IMR-90 (cell line): ENCODE measurements at places on chromosomes 4 and X. TPM values are rescaled to one million over a fixed set of nuclear protein-coding genes. Genes with fewer than 3 reads are reported as not detected.

GRCh38 chr4:78566834-78567499 lies 15.4 kb downstream of the ANXA3 start:
- no peak for DNase-seq

DNA sequence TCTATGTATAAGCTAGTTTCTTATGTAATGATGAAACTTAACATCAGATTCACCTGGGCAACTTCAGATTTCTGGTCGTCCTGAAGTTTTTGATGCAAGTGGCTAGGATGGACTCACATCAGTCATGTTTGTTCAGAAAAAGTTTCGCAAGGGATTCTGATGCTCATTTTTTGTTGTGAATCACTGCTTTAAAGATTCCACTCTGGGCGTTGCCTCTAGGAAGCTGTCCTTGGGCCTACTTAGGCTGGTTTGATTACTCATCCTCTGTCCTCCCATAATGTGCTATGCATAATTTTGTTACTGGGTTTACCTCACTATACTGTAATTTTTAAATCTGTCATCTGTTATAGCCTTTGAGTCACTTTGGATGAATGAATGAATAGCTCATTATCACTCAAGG lies 30.8 kb downstream of the HERC3 start:
- peak; percentile 86 for DNase-seq

DNA sequence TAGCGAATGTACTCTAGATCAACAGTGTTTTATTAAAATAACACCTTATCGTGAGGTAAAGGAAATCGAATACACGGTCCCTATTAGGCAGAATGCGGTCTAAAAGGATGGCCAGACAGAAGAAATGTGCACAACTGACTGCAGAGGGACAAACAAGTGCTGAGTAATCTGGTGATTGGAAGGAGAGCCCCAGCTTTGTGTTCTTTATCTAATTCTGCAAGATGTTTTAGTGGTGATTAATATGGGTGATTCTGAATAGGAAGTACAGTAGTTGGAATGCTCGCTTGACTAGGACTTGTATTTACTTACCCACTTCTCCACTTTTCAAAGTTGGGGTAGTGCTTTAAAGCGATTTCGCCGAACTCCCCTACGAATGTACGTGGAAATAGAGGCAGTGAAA lies 1.2 kb downstream of the WDR44 start:
- peak; percentile 69 for DNase-seq

- no peak for DNase-seq
These were observed 59.3 kb downstream of the WDFY3 start for GRCh38 chr4:84907145-84907544.

Gene VEGFD
- under 0.01 and 0.18 TPM in 2 replicates for total RNA-seq
